Activated CD4-positive, alpha-beta T cell treated with anti-CD3 and anti-CD28 coated beads, Interleukin-2, amount 10 ng/mL, durations not matched to agents 7 days and 5 days (primary cell): ENCODE measurements at places on chromosomes 7 and 10.

- DNase-seq: no peak
These were observed 526.6 kb downstream of the ZNF33B start for GRCh38 chr10:42111661-42112330.

DNA sequence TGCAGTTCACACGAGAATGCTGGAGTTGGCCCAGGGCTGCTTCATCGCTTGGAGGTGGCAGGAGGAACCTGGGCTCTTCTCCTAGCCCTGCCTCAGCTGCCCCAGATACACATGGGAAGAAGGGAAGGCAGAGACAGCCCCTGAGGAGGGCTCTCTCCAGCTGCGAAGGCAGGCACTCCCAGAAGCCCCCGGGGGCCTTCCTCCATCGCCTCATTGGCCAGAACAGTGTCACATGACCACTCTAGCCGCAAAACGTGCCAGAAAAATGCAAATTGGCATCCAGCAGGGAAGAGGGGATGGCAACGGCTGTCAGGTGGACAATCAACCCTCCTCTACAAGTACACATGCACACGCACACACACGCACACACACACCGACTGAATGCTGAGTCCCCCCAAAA lies 217.8 kb upstream of the FRMD4A start:
- no peak for DNase-seq

DNA sequence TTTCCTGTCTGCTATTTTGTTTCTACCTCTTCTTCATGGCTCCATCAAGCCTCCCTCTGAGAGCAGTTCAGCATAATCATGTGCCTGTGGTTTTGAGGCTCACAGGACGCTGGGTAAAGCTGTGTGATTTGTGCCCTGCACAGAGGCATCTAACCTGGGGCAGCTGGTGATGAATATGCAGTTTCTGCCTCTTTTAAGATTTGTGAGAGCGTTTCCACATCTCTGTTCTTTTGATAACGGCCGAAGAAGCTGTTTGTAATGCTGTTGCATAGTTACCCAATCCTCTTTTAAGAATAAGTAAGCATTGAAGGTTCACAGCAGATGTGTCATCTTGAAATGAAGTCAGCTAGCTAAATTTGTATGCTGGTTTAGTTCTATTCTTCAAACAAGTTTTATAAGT lies 45.2 kb downstream of the PNLIPRP3 start:
- DNase-seq: no peak

GRCh38 chr7:158322616-158323530 lies 264.8 kb downstream of the PTPRN2 start:
- no peak for DNase-seq

DNA sequence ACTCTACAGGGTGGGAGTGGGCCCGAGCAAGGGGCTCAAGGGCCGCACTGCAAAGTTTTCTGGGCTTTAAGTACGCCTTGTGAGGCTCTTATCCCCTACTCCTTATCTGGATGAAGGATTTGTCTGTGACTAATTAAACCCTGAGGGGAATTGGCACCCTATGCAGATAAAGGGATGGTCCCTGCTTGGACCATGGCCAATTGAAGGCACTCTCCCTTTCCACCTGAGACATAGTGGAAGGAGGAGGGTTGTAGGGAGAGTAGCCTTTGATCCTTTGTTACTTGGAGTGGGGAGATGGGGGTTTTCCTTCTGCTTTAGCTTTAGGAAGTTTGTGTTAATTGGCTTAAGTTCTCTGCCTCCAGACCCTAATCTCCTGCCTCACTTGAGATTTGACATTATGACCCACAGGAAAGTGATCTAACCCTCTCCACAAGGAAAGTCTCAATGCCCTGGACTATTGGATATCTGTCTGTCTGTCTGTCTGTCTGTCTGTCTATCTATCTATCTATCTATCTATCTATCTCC lies 1158.8 kb upstream of the SORCS1 start:
- no peak for DNase-seq

- no peak for DNase-seq
These were observed 44.2 kb downstream of the LRMDA start for GRCh38 chr10:75475460-75476182.

DNA sequence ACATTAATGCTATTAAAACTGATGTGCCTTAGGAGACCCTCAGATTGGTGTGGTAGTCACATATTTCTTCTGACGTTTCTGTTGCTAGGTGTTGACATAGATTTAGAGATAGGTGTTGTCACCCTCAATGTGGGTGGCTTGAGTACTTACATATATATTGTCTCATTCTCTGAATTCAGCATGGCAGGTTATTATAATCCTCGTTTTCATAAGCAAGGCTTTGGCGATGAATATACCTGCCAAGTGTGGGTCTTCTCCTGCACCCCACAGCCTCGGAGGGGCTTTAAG lies 7.0 kb downstream of the FBH1 start:
- DNase-seq: no peak

GRCh38 chr10:70124415-70124814 lies 8.2 kb downstream of the AIFM2 start:
- DNase-seq: no peak
